ENCODE measurements at places on chromosomes 5 and 9. TPM values are rescaled to one million over a fixed set of nuclear protein-coding genes. Genes with fewer than 3 reads are reported as not detected.
A peak's percentile ranks its signal among the peaks of the same experiment; 100 is the strongest.

The TTC23L gene
- total RNA-seq = not detected

The OR5C1 gene
- not detected for total RNA-seq

The MLLT3 gene
- 19.8 TPM for total RNA-seq

The CORO2A gene
- total RNA-seq = 0.42 TPM

The RGMB gene
- 145 TPM for total RNA-seq

DNA sequence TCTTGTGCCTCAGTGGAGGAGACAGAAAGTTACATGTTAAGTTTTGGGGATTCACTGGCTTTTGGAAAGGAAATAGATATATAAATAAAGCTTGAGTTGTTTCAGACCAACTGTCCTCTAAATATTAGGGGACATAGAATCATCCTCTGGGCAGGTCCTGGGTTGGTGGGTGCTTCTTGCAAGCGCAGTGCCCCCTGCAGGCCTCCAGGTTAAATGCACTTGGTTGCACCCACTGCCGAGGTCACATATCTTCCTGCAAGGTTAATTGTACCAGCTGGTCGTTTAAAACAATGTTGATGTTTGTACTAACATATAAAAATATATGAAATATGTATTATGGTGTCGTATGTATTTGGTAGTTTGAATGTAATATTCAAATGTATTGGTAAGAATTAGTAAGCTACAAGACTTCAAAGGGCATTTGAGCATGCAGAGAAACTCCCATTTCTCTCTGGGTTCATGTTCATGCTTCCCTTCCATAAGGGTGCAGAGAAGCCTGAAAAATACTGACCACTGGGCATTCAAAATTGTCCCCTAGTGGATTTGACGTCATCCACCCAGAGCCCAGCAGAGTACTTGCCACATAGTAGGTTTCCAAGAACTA is 87.0 kb downstream of the ZNF618 start:
- DNase-seq = no peak
- no peaks in the 10 kb centered on the region for H3K27me3 ChIP-seq
- H3K4me3 ChIP-seq = no peak overlapping the region
- H3K4me1 ChIP-seq = no peaks in the 10 kb centered on the region

DNA sequence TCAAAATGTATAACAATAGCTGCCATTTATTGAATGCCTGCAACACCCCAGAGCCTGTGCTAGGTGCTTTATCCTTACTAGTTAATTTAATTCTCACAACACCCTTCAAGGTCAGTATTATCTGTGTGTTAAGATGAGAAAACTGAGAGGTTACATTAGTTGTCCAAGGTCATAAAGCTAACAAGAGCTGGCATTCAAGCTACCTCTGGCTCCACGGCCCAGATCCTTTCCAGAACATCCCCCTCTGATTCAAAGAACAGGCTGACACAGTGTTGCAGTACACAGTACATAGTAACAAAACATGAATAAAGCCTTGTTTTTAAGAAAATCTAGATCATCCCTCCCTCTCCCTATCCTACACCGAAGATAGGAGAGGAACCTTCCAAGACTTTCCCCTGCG is 9.4 kb upstream of the FRMPD1 start:
- DNase-seq = peak; percentile 57
- H3K27ac ChIP-seq = no peak overlapping the region
- peaks cover 20% of the 10 kb centered on the region for H3K27me3 ChIP-seq
- H3K4me1 ChIP-seq = no peaks in the 10 kb centered on the region
- no peaks in the 10 kb centered on the region for H3K36me3 ChIP-seq

DNA sequence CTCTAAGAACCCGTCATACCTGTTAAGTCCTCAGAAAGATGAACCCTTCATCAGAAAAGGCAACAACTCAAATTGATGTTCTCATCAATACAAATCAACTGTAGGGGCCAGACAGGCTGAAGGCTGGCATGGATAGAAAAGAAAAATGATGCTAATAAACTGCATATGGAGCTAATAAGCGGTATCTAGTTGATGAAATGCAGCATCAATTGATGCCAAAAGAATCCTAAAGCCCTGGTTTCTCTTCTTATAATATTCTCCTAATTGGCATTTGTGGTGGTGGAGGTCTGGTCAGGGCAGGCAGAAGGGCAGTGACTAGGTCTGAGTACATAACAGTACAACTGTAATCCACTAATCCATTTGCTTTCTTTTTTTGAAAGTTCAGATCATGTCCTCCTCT is 322.5 kb downstream of the SPOCK1 start:
- no peaks in the 10 kb centered on the region for H3K27me3 ChIP-seq
- no peak overlapping the region for H3K4me3 ChIP-seq
- no peaks in the 10 kb centered on the region for H3K4me1 ChIP-seq
- no peaks in the 10 kb centered on the region for H3K36me3 ChIP-seq

DNA sequence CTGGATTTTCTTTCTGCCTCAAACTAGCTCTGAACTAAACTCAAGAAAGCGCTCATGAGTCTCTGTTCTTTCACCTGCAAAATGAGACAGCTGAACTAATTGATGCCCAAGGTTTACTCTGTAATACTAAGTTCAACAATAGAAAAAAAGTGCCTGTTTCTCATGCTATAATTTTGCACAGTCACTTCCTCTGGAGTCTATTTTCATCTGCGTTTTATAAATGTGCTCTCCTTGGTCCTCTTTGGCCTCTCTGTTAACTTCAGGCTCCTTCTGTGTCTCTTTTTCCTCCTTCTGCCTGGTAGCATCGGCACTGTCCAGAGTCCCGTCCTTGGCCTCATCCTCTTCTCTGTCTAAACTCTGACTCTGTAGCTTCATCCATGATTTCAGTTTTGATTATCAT is 311.9 kb upstream of the TLE4 start:
- peaks cover 15% of the 10 kb centered on the region for H3K4me1 ChIP-seq
- no peak overlapping the region for H3K27ac ChIP-seq
- H3K4me3 ChIP-seq = no peak overlapping the region
- H3K36me3 ChIP-seq = no peaks in the 10 kb centered on the region
- H3K27me3 ChIP-seq = peaks cover 10% of the 10 kb centered on the region
- no peak for DNase-seq

GRCh38 chr5:92644266-92644886 is 936.6 kb downstream of the NR2F1-AS1 start:
- H3K27me3 ChIP-seq = no peaks in the 10 kb centered on the region
- DNase-seq = no peak
- H3K36me3 ChIP-seq = no peaks in the 10 kb centered on the region
- peaks cover 10% of the 10 kb centered on the region for H3K4me1 ChIP-seq
- no peak overlapping the region for H3K27ac ChIP-seq

DNA sequence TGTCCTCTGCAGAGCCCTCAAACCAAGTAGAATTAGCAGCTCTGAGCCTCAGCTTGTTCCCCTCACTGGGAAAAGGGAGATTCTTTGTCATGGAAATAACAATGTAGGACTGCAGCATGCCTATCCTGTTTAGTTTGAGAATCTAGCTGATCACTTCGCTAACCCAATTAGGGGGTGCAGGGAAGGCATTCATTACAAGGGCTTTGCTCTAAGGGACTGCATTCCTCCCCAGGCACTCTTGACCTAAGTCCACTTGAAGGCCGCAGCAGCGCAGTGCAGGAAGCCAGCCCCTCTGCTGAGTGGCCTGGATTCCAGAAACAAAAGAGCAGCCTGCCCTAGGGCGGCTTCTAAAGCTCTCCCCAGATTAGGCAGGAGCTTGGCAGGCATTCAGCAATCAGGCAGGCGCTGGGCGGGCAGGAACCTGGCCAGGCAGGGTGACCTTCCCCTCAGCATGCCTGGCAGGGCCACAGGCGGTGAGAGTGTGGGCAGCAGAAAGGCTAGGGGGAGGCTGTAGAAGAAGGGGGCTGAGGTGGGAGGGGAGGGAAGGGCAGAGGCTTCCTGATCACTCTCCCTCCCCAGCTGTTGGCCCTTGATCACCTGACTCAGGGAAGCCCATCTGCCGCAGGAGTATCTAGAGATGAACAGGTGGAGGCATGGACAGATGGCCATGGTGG is 24.8 kb downstream of the CCNJL start:
- no peak overlapping the region for H3K4me3 ChIP-seq
- H3K27ac ChIP-seq = peak overlapping the region; percentile 30
- H3K27me3 ChIP-seq = no peaks in the 10 kb centered on the region
- peaks cover 17% of the 10 kb centered on the region for H3K4me1 ChIP-seq
- DNase-seq = no peak
- H3K36me3 ChIP-seq = no peaks in the 10 kb centered on the region

GRCh38 chr9:73264631-73265030 is 113.0 kb downstream of the ANXA1 start:
- no peak overlapping the region for H3K27ac ChIP-seq
- H3K4me3 ChIP-seq = no peak overlapping the region
- DNase-seq = no peak
- no peaks in the 10 kb centered on the region for H3K27me3 ChIP-seq
- H3K36me3 ChIP-seq = no peaks in the 10 kb centered on the region

DNA sequence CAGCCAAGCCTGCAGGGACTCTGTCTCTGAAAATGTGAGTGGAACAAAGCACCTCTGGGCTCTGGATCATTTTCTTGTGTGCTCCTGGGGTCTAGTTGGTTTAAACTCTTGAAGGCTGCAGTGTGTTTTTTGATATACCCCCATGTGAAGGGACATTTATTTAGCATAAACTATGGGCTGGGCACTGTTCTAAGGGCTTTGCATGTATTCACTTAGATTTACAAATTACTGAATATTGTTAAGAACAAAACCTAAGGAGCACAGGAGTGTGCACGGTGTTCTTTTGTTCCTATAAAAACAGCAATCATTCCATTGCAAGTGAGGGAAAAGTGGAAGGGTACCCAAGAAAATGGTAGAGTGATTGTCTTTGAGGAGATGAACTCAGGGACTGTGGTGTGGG is 20.0 kb upstream of the CD180 start:
- H3K36me3 ChIP-seq = no peaks in the 10 kb centered on the region
- no peak overlapping the region for H3K27ac ChIP-seq
- peaks cover 17% of the 10 kb centered on the region for H3K4me1 ChIP-seq

GRCh38 chr5:107477492-107477891 is 193.2 kb downstream of the EFNA5 start:
- no peaks in the 10 kb centered on the region for H3K4me1 ChIP-seq
- H3K27ac ChIP-seq = no peak overlapping the region
- H3K36me3 ChIP-seq = no peaks in the 10 kb centered on the region
- no peaks in the 10 kb centered on the region for H3K27me3 ChIP-seq
- H3K4me3 ChIP-seq = no peak overlapping the region
- DNase-seq = no peak

- peaks cover 35% of the 10 kb centered on the region for H3K4me1 ChIP-seq
- H3K27me3 ChIP-seq = no peaks in the 10 kb centered on the region
- H3K36me3 ChIP-seq = no peaks in the 10 kb centered on the region
- no peak overlapping the region for H3K4me3 ChIP-seq
- H3K27ac ChIP-seq = peak overlapping the region; percentile 73
Measured at GRCh38 chr5:149740866-149741459, 10.9 kb downstream of the PPARGC1B start.

GRCh38 chr9:117273612-117274011 is 141.2 kb downstream of the ASTN2 start:
- no peaks in the 10 kb centered on the region for H3K36me3 ChIP-seq
- H3K27ac ChIP-seq = no peak overlapping the region
- H3K27me3 ChIP-seq = no peaks in the 10 kb centered on the region
- no peak overlapping the region for H3K4me3 ChIP-seq
- no peaks in the 10 kb centered on the region for H3K4me1 ChIP-seq

GRCh38 chr5:84419742-84420141 is 35.1 kb upstream of the EDIL3 start:
- H3K27me3 ChIP-seq = no peaks in the 10 kb centered on the region
- no peak for DNase-seq
- no peak overlapping the region for H3K4me3 ChIP-seq
